ENCODE measurements at places on chromosomes 4 and X. TPM values are rescaled to one million over a fixed set of nuclear protein-coding genes. Genes with fewer than 3 reads are reported as not detected.
A peak's percentile ranks its signal among the peaks of the same experiment; 100 is the strongest.

Gene SMS
- 73.0 TPM for total RNA-seq

Gene PPA2
- total RNA-seq = 61.9 TPM

Gene FAT4
- total RNA-seq = 17.7 TPM

Gene SLC25A5
- total RNA-seq = 148 TPM

Gene PDGFRA
- 69.6 TPM for total RNA-seq

Gene TRAM1L1
- total RNA-seq = 4.1 TPM

Gene PCDH18
- 33.3 TPM for total RNA-seq

DNA sequence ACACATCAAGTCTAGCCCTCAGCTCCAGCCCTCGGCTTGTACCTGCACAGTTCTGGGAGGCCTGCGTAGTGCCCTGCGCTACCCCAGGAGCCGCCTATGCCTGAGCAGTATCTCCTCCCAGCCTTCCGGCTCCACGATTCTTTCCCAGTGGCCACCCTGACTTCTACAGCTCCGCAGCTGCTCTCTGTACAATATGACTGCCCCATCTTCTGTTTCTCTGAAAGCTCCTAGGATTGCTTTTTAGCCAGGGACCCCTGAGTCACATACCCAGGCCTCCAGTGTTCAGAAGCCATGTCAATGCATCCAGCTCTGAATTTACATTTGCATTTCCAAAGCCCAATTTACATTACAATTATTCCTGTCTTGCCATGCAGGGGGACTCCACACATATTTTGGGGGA lies 135.5 kb downstream of the PJA1 start:
- H3K4me3 ChIP-seq = no peak overlapping the region
- no peak for DNase-seq
- no peak overlapping the region for H3K27ac ChIP-seq
- no peaks in the 10 kb centered on the region for H3K36me3 ChIP-seq
- H3K4me1 ChIP-seq = peaks cover 20% of the 10 kb centered on the region

GRCh38 chr4:96912716-96913115 lies 1072.8 kb downstream of the PDHA2 start:
- no peak overlapping the region for H3K4me3 ChIP-seq
- peaks cover 3% of the 10 kb centered on the region for H3K27me3 ChIP-seq
- no peak overlapping the region for H3K27ac ChIP-seq
- no peaks in the 10 kb centered on the region for H3K36me3 ChIP-seq
- no peak for DNase-seq

GRCh38 chrX:3461397-3462165 lies 115.1 kb upstream of the MXRA5 start:
- no peaks in the 10 kb centered on the region for H3K36me3 ChIP-seq
- no peaks in the 10 kb centered on the region for H3K27me3 ChIP-seq
- H3K4me3 ChIP-seq = peak overlapping the region; percentile 51
- DNase-seq = no peak
- peak overlapping the region; percentile 67 for H3K27ac ChIP-seq
- peaks cover 29% of the 10 kb centered on the region for H3K4me1 ChIP-seq

- DNase-seq = no peak
- H3K27ac ChIP-seq = no peak overlapping the region
- no peaks in the 10 kb centered on the region for H3K4me1 ChIP-seq
- no peaks in the 10 kb centered on the region for H3K27me3 ChIP-seq
- no peaks in the 10 kb centered on the region for H3K36me3 ChIP-seq
These were observed 728.2 kb downstream of the ARAP2 start for GRCh38 chr4:35516102-35516501.

DNA sequence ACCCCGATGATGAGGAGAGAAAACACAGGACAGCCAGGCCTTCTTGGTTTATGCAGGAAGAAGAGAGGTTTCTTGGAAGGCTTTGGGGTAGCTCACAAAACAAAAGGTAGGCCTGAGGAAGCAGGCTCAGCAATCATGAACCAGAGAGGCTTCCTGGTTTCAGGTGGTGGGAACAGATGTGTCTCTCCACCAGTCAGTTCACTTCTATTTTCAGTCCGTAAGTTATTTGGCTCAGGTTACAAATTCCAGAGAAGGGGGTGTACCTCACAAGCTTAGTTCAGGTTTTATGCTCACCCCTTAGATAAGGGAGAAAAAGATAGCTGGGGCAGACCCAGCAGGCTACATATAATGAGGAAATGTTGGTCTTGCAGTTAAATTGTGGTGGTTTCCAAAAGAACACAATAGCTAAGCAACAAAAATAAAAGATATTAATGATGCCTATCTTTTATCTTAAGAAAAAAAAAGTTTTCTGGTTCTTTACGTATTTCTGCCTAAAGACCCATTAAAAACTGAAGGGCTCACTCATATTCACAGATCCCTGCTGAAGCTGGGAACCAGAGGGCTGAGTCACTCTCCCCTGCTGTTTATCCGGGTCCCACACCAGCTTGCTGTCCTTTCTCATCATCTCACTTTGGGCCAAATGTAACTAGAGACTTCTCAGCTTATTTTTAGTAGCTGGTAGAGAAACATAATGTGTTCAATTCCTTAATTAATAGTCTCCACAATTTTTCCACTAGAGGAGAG lies 177.0 kb downstream of the CAMK2D start:
- no peak overlapping the region for H3K4me3 ChIP-seq
- no peak for DNase-seq
- peak overlapping the region; percentile 93 for H3K27ac ChIP-seq
- H3K36me3 ChIP-seq = no peaks in the 10 kb centered on the region
- no peaks in the 10 kb centered on the region for H3K27me3 ChIP-seq

DNA sequence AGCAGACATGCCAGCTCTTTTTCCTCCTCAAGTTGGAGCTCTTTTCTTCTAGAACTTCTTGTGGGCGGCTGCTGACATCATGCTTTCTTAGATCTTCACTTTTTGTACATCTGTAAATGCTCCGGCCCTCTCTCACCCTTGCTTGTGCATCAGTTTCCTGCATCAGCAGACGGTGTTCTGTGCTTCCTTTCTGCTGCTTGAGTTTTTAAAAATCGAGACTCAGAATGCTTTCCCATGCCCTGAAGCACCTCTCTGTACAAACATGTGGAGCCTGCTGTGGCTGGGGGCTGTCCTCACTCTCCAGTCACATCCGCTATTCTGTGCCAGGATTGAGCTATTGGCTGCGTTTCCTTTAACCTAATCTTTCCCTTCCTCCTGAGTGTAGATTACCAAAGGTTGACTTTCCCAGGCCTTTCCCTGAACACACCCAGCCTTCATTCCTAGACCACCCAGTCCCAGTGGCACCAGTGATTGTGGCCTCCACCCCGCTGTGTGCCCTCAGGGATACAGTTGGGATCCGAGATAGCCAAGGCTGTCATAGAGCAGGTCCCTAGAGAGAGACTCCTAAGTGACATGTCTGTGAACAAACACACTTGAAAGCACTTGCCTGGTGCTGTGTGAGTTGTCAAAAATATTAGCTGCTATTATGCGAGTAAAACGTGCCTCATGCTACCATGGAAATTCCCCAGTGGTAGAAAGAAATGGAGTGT lies 41.9 kb downstream of the TNIP2 start:
- peaks cover 23% of the 10 kb centered on the region for H3K36me3 ChIP-seq
- H3K27me3 ChIP-seq = no peaks in the 10 kb centered on the region
- DNase-seq = no peak

DNA sequence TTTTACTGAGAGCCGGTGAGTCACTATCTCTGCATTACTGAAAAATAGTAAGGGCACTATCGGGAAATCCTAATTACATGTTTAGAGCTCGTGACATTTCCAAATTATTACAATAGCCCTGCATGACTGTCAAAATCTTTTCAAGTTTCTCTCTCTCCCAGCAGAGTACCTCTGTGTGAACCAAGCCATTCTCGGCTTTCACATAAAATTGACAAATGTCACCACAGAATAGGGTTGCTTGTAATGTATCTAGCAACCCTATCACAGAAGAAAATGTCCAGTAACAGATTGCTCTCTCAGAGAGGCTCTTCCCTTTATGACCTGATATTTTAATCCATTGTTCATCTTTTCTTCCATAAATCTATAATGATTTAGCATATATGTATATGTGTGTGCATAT lies 144.8 kb upstream of the GNPDA2 start:
- H3K27me3 ChIP-seq = no peaks in the 10 kb centered on the region
- H3K4me1 ChIP-seq = no peaks in the 10 kb centered on the region
- no peak for DNase-seq
- H3K4me3 ChIP-seq = no peak overlapping the region

DNA sequence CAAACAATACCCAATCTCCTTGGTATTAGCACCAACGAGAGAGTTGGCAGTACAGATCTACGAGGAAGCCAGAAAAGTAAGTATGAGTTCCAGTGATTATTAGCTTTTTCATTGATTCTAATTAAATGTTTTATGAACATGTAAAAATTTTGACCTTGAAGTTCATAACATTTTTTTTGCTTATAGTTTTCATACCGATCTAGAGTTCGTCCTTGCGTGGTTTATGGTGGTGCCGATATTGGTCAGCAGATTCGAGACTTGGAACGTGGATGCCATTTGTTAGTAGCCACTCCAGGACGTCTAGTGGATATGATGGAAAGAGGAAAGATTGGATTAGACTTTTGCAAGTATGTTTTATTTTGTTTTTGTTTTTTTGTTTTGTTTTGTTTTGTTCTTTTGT lies 10.1 kb downstream of the DDX3X start:
- H3K27ac ChIP-seq = no peak overlapping the region
- H3K4me3 ChIP-seq = no peak overlapping the region
- no peak for DNase-seq
- H3K27me3 ChIP-seq = no peaks in the 10 kb centered on the region

- H3K4me1 ChIP-seq = peaks cover 28% of the 10 kb centered on the region
- no peaks in the 10 kb centered on the region for H3K27me3 ChIP-seq
- peaks cover 5% of the 10 kb centered on the region for H3K36me3 ChIP-seq
- no peak overlapping the region for H3K4me3 ChIP-seq
- peak overlapping the region; percentile 5 for H3K27ac ChIP-seq
These were observed 262.5 kb upstream of the NDST3 start for GRCh38 chr4:117771647-117772337.

GRCh38 chr4:184620212-184620867 lies 28.9 kb downstream of the CASP3 start:
- no peak overlapping the region for H3K27ac ChIP-seq
- no peak overlapping the region for H3K4me3 ChIP-seq
- no peak for DNase-seq
- no peaks in the 10 kb centered on the region for H3K4me1 ChIP-seq

GRCh38 chrX:55149242-55149641 lies 60.4 kb downstream of the PAGE2 start:
- H3K4me1 ChIP-seq = no peaks in the 10 kb centered on the region
- H3K27ac ChIP-seq = no peak overlapping the region
- H3K27me3 ChIP-seq = no peaks in the 10 kb centered on the region
- H3K36me3 ChIP-seq = no peaks in the 10 kb centered on the region
- no peak overlapping the region for H3K4me3 ChIP-seq

GRCh38 chr4:152607178-152607577 lies 71.3 kb upstream of the FBXW7 start:
- H3K27me3 ChIP-seq = peaks cover 16% of the 10 kb centered on the region
- peaks cover 13% of the 10 kb centered on the region for H3K4me1 ChIP-seq
- no peak for DNase-seq
- H3K4me3 ChIP-seq = no peak overlapping the region

DNA sequence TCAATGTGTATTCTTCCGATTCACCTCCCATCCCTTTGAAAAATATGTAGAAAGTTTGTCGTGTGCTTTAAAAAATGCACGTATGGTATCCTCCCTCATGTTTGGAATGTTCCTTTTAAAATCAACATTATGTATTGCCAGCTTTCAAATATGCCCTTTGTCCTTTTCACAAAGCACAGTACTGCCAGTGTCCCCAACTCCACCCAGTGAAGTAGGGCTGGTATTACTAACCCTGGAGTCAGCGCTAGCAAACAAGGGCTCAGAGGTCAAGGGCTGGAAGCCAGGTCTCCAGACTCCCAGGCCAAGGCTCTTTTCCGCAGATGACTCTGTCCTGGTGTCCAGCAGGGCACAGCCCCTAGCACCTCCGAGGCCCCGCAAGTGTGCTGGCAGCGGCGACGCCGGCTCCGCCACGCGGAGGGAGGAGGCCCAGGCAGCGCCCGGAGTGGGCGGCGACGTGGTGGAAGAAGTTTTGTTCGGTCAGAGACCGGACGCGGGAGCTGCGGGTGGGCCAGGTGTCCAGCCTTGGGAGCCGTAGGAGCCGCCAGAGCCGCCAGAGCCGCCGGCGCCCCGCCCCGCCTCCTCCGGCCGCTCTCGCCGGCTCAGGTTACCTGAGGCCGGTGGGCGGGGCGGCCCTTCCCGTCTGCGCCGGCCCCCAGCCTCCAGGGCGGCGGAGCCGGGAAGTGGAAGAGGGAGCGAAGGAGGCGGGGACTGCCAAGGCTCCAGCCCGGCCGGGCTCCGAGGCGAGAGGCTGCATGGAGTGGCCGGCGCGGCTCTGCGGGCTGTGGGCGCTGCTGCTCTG lies at the start of gene IL13RA1:
IL13RA1 (plus strand) TSS at position 720 of the 799 bp plus-strand sequence; CDS start at position 753, 33 bp downstream.
- H3K27ac ChIP-seq = peak within 1 kb of the TSS; percentile 83
- peak; percentile 91 for DNase-seq
- H3K4me1 ChIP-seq = peaks cover 50% of the 10 kb centered on the region
- H3K4me3 ChIP-seq = peak within 1 kb of the TSS; percentile 75
- H3K36me3 ChIP-seq = no peaks in the 10 kb centered on the region

DNA sequence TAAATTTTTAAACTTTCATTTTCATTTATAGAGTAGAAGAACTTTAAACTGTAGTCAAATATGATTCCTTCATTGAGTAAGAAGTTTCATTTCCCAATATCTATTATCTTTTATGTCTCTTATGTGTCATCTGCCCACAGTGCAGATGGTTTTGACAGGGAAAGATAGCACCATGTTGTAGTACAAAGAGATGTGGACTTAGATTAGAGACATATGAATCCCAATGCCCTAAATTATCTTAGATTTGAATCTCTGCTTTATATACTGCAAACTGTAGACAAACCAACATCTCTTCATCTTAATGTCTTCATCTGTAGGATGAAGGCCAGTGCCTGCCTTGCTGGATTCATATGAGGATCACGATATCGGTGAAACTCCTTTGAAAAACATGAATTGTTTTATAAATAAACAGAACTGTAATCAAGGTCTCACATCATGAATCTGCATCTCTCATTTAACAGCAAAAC lies 217.5 kb downstream of the BANK1 start:
- H3K4me1 ChIP-seq = peaks cover 18% of the 10 kb centered on the region
- H3K27me3 ChIP-seq = no peaks in the 10 kb centered on the region
- H3K4me3 ChIP-seq = no peak overlapping the region
- H3K36me3 ChIP-seq = no peaks in the 10 kb centered on the region
- H3K27ac ChIP-seq = no peak overlapping the region

DNA sequence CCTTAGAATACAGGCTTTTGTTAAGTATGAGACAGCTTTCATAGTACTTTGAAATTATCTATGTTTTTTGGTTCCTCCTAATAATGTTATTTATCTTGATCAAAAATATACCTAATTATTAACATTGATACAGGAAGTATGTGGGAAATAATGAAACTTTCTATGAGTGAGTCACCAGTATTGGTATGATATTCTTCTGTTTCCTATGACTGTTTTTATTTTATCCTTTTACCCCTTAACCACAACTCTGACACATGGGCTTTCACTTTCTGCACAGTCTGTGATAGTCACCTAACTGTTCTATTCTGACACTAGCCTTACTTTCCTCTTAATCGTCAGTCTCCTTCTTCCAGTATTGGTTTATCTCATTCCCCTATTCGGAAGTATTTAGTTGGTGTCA lies 4.7 kb downstream of the THAP9 start:
- H3K4me3 ChIP-seq = no peak overlapping the region
- H3K4me1 ChIP-seq = peaks cover 8% of the 10 kb centered on the region
- no peaks in the 10 kb centered on the region for H3K27me3 ChIP-seq
- DNase-seq = no peak
- H3K27ac ChIP-seq = peak overlapping the region; percentile 18
- no peaks in the 10 kb centered on the region for H3K36me3 ChIP-seq

Measured in chondrocyte (in vitro differentiated cells).